NK-92 treated with Interleukin-12 subunit alpha and Interleukin-12 subunit beta, amount 100 ng/mL, for 24 hours (cell line): ENCODE measurements at places on chromosomes 6 and 20.

DNA sequence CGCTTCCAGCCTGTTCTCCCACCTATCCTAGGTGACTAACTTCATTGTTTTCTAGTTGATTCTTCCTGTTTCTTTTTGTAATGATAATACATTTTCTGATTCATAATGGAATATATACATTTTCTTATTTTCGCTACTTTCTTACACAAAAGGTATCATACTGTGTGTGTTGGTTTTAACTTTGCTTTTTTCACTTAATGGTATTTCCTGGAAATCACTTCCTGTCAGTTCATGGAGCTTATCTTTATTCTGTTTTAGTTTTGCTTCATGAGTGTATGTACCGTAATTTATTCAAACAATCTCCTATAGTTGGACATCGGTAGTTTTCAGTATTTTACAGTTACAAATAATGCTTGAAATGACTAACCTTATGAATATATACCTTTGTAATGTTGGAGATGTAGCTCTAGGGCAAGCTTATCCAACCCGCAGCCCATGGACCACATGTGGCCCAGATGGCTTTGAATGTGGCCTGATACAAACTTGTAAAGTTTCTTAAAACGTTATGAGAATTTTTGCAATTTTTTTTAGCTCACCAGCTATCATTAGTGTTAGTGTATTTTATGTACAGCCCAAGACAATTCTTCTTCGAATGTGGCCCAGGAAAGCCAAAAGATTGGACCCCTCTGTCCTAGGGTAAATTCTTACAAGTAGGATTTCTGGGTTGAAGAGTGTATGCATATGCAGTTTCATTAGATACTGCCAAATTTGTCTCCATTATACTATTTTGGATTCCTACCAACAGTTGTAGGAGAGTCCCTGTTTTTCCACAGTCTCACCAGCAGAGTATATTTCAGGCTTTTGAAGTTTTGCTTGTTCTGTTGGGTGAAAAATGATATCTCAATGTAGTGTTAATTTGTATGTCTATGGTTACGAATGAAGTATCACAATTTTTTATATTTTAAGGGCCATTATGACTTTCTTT, 16.7 kb downstream of the TRMT11 start:
- no peak for DNase-seq

GRCh38 chr20:51174536-51174935, 151.6 kb upstream of the KCNG1 start:
- no peak for DNase-seq

DNA sequence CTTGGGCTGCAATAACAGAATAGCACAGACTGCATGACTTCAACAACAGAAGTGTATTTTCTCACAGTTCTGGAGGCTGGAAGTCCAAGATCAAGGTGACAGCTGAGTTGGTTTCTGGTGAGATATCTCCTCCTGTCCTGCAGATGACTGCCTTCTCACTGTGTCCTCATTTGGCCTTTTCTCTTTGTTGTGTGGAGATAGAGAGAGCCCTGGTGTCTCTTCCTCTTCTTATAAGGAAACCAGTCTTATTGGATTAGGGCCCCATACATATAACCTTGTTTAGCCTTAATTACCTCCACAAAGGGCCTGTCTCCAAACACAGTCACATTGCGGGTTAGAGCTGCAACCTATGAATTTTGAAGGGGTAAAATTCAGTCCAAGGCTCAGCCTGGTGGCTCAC, 57.0 kb upstream of the BMP6 start:
- DNase-seq, result no peak

GRCh38 chr6:144033816-144034735, 26.0 kb upstream of the PLAGL1 start:
- no peak for DNase-seq

DNA sequence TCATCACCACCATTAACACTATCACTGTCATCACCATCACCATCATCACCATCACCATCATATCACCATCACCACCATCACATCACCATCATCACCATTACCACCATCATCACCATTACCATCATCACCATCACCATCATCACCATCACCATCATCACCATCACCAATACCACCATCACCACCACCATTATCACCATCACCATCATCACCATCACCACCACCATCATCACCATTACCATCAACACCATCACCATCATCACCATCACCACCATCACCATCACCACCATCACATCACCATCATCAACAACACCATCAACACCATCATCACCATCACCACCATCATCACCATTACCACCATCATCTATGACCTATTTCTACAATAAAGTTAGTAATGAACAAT, 86.1 kb upstream of the PDE10A start:
- DNase-seq, result no peak

- no peak for DNase-seq
These were observed 3.2 kb downstream of the ACTR5 start for GRCh38 chr20:38751360-38751976.

GRCh38 chr6:44151348-44152108, 7.1 kb upstream of the CAPN11 start:
- peak; percentile 33 for DNase-seq

GRCh38 chr20:38889792-38890496, 36.3 kb upstream of the FAM83D start:
- no peak for DNase-seq

GRCh38 chr6:49454787-49455709, 8.0 kb downstream of the MMUT start:
- DNase-seq, result no peak

DNA sequence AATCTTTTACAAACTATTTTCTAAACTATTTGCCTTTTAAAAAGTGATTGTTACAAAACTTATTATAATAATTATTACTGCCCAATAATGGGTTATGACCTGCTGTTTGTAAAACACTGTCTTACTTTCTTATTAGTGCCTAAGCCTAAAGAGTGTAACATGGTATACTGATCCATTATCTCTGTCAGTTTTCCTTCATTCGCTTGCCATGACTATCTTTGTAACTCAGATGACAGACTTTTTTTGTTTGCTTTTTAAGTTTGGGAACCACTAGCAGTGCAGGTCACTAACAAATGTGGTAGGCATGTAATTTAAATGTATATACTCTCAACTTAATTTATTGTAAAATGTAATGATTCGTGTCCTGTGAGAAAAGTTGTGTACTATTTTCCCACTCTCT, 9.9 kb upstream of the TFB1M start:
- DNase-seq, result no peak

GRCh38 chr6:131348572-131348971, 213.3 kb downstream of the AKAP7 start:
- DNase-seq, result no peak

- DNase-seq, result peak; percentile 0
These were observed 240.9 kb upstream of the BTBD3 start for GRCh38 chr20:11676630-11677287.

- no peak for DNase-seq
These were observed 58.1 kb upstream of the KIF13A start for GRCh38 chr6:18045507-18045906.

GRCh38 chr6:55528624-55529023, 50.4 kb downstream of the HMGCLL1 start:
- no peak for DNase-seq

GRCh38 chr6:5981126-5982026, 25.3 kb downstream of the NRN1 start:
- no peak for DNase-seq

GRCh38 chr6:79338493-79338892, 104.0 kb upstream of the HMGN3 start:
- DNase-seq, result no peak

- DNase-seq, result no peak
These were observed 124.9 kb downstream of the KLHL32 start for GRCh38 chr6:97049253-97050011.

- no peak for DNase-seq
These were observed 33.5 kb upstream of the UBR2 start for GRCh38 chr6:42530296-42530695.

GRCh38 chr6:37600312-37600916, 97.3 kb downstream of the MDGA1 start:
- no peak for DNase-seq

DNA sequence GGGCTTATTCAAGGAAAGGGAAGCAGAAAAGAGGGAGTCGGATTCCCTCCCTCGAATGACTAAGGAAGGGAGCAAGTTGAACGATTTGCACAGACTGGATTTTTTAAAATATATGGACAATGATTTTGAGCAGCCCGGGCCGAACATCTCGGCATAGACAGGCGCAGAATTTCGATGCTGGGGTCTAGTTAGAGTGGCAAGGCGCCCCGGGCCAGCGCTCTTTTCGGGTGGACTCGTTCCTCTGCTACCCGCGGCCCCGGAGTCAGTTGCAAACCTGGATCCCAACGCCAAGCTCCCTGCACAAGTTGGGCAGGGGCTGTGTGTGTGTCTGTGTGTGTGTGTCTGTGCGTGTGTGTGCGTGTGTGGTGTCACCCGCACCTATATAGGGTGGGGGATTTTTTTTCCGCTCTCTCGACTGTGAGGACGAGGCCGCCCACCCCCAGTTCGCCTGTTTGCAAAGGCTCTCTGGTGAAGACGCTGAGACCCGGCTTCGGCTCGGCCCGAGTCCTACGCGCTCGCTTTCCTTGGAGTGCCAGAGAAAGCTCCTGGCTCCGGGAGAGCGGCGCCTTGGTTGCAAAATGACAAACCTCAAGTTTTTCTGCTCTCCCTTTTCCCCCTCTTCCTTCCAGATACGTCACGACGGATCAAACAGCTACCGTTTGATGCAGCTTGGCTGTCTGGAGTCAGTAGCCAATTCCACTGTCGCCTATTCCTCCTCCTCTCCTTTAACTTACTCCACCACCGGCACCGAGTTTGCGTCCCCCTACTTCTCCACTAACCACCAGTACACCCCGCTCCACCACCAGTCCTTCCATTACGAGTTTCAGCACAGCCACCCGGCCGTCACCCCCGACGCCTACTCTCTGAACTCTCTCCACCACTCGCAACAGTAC, 1.4 kb downstream of the TFAP2D start:
- no peak for DNase-seq

DNA sequence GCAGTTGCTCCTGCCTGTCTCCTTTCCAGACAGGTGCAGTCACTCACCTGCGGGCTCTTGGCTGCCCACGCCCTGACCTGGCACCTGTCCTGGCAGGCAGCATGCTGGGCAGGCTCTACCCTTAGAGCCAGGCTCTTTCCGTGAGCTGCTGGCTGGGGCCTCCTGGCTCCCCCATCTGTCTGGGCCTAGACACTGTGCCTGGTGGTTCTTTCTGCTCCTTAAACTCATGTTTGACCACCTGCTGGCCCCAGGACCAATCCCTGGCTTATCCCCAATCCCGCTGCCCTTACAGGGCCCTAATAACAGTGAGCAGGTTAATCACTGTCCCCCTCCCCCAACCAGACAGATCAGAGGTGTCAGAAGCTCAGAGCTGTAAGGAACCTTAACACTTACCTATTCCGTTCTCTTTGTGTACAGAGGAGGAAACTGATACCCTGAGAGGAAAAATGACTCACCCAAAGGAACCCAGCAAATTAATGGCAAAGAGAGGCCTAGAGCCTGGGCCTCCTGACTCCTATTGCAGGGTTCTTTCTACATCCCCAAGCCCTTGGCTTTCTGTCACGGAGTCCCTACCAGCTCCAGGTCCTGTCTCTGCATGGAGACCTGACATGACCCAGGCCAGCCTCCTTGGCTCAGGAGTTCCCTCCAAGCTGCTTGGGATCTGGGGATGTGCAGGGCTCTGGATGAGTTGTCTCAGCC, 54.7 kb downstream of the RAB44 start:
- DNase-seq, result peak; percentile 57

- no peak for DNase-seq
These were observed 209.4 kb upstream of the MCHR2 start for GRCh38 chr6:100203400-100203799.

DNA sequence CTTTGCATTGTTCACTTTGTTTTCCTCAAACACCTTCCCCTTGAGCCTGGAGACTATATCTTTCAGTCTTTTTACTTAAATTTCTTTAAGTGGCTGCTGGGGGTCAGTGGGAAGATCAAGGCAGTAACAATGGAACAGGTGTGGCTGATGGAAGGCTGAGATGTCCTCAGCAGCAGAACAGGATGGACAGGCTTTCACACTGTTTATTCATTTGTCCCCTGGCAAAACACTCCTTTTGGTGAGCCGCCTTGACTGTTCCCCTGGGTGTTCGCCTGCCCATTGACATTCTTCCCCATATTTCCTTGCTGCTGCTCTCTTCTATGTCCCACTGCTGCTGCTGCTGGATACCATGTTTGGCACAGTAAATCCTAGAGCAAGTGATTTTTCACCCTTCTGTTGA, 38.1 kb downstream of the RNF144B start:
- DNase-seq, result no peak

GRCh38 chr6:132282696-132283095, 118.6 kb downstream of the MOXD1 start:
- DNase-seq, result no peak

- no peak for DNase-seq
These were observed 29.5 kb downstream of the CDYL start for GRCh38 chr6:4805553-4806336.

DNA sequence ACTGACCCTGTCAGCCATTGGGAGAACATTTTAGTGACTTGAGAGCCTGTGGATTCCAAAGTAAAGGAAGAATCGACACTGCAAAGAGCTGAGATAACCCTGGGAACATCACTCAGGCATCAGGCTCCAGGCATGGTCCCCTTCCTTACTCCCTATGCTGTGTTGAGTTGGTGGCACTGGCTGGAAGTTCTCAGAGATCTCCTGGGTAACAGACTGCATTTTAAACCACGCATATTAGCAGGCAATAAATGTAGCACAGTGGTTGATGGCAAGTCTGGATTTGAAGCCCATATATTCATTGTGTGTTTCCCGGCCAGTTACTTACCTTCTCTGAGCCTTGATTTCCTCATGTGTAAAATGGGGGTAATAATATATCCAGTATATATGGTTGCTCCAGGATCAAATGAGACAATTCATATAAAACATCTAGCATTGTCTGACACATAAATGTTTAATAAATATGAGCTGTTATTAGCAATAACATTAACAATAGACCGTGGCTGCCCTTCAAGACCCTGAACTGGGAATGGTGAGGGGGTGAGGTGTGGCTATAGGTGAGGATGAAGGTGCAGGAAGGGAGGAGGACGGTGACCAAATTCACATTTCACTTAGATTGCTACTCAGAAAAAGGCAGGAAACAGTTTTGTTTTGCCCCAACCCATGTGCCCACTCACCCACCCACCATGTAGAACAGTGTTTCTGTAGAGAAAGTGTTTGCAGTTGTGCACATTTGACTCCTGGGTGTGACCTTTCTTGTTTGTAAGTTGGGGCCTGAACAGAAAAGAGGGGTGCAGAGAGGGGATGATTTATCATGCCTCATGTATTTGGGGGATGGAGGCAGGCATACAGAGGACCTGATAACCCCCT, 2.1 kb downstream of the PLCG1 start:
- no peak for DNase-seq

DNA sequence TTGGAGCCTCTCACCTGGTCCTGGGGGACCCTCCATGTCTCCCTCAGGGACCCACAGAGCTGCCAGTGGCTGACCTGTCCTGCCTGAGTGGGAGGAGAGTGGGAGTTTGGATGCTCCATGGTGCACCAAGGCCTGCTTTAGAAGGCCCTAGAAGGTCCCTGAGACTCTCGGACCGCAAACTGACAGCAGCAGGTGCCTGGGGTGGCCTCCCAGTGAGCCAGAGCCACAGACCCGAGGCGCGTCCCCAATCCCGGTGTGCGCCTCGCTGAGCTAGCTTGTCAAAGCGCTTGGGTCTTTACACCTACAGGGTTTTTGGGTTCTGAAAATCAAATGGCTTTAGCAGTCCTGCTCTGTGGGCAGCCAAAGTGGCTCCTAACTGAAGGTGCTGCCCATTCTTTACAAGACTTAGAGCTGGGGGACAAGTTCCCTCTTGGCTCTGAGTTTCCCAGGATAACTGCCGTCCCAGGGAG, 4.9 kb downstream of the MYT1 start:
- no peak for DNase-seq
